Islet precursor cell (in vitro differentiated cells): ENCODE measurements at places on chromosomes 5 and 9.
A peak's percentile ranks its signal among the peaks of the same experiment; 100 is the strongest.

DNA sequence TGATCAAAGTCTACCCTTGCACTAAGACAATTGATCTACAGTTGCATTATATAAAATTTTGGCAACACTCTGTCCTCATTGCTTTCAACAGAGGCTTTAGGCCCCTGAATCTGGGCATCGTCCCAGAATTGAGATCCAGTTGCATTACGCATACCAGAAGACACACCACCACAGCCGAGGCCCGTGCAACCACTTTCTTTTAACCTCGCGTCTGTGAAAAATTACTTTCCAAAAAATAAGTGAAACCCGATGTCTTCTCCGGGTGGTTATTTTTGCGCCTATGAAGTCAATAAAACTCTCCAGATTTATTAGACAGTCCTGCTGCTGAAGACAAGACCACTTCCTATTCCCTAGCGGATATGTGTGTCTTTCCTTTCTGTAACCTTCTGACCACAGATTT lies 52.1 kb upstream of the NFIB start:
- DNase-seq = no peak

- no peak for DNase-seq
Observed at GRCh38 chr9:128505414-128505765, 871 bp downstream of the GLE1 start.

GRCh38 chr5:178627259-178627598 lies 379 bp upstream of the CLK4 start:
- no peak for DNase-seq

GRCh38 chr9:70257991-70258691 lies 637 bp upstream of the SMC5 start:
- peak; percentile 82 for DNase-seq

- DNase-seq = peak; percentile 31
Observed at GRCh38 chr9:137973829-137974416, 96.3 kb downstream of the CACNA1B start.
